Renal cortical epithelial cell (primary cell): ENCODE measurements at places on chromosomes 5 and 9. TPM values are rescaled to one million over a fixed set of nuclear protein-coding genes. Genes with fewer than 3 reads are reported as not detected.

The RBM27 gene
- total RNA-seq: 27.6 and 38.2 TPM in 2 replicates

DNA sequence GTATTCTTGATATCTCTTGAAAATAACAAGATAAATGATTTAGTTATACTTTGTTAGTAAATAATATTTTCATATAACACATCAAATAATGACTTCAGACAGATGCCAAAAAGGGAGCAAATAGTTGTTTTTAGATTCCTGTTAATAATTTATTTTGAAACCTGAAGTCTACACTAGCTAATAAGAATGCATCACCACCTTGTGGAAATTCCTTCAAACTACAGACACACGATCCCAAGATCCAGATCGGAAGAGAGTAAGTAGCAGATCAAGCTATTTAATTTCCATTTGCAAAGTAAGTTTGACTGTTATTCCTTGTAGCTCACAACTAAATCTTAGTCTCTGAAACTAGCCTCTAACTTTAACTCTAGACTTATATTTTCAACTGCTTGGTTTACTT lies 35.5 kb upstream of the ISL1 start:
- DNase-seq: no peak

DNA sequence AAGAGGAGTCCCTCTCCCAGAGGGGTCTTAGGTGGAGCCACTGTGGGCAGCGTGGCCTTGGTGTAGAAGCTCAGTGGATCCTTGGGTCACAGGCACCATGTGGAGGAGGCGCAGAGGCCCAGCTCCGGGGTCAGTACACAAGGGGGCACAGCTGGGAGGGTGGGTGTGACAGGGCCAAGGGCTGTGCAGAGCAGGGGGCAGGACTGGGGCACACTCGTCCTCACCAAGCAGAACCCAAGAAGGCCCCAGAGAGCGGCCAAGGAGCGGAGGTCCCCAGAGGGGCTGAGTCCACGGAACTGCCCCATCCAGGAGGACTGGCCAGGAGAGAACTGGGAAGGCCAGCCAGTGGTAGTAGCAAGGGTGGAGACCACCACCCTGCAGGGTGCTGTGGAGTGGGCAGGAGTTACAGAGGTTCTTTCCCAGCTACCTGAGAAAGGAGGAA lies 2.5 kb upstream of the LPCAT1 start:
- DNase-seq: no peak

DNA sequence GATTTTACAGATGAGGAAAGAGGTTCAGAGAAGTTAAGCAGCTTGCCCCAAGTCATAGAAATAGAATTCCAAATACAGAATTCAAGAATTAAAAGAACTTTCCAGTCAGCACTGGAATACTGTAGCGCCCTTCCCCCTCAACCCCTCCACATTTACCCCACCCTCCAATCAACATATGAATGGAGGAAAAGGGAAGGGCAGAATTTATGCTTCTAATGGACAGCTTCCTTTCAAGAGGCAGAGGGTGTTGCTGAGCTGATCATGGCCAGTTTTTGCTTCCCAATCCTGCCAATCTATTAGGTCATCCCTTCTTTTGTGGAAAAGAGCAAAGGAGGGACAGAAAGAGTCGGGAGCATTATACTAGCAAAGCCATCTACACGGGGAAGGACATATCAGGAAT lies 39.1 kb upstream of the ANKRD31 start:
- DNase-seq: no peak

GRCh38 chr5:122772446-122772845 lies 2.4 kb upstream of the SNX2 start:
- peak; percentile 96 for DNase-seq

- DNase-seq: no peak
These were observed 36.1 kb downstream of the FAM114A2 start for GRCh38 chr5:154002511-154003020.

- DNase-seq: no peak
These were observed 1.2 kb downstream of the AK8 start for GRCh38 chr9:132876849-132877248.

DNA sequence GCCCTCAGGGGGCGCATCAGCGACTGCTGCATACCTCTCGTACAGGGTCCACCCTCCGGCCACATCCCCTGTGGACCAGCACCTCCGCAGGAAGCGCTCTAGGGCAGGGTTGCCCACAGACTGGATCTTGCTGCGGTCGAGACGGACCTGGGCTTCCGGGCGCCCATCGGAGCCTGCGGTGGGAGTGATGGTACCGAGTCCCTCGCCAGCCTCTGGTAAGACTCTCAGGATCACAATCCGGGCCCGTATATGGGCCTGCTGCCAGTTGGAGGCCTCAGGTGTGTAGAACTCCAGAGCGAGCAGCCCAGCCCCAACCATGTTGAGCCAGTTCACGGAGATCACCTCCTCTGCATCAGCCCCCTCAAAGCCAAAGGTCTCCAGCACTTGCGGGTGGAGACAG lies 323.0 kb downstream of the ANXA1 start:
- no peak for DNase-seq

The CETN3 gene
- total RNA-seq: 17.7 and 25.2 TPM in 2 replicates

The CORO2A gene
- 4.9 and 5.5 TPM in 2 replicates for total RNA-seq

The PRUNE2 gene
- total RNA-seq: 30.4 and 38.8 TPM in 2 replicates

The LEAP2 gene
- 0.15 TPM in 1 of 2 replicates, not detected in the other for total RNA-seq
